ENCODE measurements at places on chromosomes 3 and 15. TPM values are rescaled to one million over a fixed set of nuclear protein-coding genes. Genes with fewer than 3 reads are reported as not detected.

DNA sequence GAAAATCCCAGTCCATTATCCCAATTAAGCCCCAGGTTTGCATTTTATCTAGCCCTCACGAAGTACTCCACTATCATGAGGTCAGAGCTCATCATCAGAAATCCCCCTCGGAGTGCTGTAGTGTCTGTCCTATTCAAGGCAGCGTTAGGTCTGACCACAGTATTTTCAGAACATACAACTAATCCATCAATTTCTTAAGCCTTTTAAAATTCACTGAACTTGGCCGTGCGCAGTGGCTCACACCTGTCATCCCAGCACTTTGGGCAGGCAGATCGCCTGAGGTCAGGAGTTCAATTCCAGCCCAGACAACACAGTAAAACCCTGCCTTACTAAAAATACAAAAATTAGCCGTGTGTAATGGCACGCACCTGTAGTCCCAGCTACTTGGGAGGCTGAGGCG lies 11.9 kb downstream of the VGLL4 start:
- no peak for DNase-seq

GRCh38 chr3:117404730-117405129 lies 695.2 kb downstream of the TUSC7 start:
- no peak for DNase-seq

ARF4 gene
- 52.9 TPM for total RNA-seq

DNA sequence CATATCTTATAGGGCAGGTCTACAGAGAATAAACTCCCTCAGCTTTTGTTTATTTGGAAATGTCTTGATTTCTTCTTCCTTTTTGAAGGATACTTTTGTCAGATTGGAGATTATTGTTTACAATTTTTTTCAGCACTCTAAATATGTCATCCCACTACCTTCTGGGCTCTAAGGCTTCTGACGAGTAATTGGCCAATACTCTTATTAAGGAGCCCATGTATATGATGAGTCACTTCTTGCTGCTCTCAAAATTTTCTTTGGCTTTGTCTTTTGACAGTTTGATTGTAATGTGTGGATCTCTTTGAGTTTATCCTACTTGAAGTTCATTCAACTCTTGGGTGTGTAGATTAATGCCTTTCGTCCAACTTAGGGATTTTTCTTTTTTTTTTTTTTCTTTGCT lies 28.9 kb upstream of the CD200R1L start:
- DNase-seq, result no peak

DNA sequence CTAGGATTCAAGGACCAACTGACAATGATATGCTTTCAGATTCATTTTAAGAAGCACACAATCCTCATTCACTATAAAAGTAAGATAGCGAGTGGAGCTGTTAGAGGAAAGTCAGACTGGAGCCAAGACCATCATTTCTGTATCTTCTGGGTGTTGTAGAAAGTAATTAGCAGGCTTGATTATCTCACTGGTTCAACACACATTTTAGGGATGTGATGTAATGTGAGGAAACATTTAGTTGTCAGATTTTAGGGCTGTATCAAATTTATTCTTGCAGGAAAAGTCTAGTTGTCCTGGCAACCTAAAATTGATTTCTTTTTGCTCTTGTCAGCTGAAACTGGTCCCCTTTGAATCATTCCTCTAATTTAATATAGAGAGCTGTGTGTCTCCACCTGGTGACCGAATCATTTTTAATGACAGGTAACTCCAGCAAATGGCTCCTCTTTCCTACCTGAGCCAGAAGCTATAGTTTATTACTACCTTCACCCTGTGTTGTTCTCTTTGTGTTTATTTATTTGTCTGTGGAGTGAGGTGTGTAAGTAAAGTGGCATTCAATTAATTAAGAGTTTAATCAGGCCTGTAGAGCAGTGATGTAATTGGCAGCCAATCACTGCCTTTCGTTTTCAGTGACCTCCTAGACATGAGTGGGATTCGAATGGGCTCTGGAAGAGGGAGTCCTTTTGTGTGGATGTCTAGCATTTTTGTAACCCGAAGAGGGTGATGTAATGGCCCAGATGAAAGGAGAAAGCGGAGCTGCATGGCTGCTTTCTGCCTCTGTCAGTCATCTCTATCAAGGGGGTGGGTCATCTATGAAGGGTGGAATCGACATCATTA lies 125.8 kb downstream of the LPP start:
- no peak for DNase-seq

DNA sequence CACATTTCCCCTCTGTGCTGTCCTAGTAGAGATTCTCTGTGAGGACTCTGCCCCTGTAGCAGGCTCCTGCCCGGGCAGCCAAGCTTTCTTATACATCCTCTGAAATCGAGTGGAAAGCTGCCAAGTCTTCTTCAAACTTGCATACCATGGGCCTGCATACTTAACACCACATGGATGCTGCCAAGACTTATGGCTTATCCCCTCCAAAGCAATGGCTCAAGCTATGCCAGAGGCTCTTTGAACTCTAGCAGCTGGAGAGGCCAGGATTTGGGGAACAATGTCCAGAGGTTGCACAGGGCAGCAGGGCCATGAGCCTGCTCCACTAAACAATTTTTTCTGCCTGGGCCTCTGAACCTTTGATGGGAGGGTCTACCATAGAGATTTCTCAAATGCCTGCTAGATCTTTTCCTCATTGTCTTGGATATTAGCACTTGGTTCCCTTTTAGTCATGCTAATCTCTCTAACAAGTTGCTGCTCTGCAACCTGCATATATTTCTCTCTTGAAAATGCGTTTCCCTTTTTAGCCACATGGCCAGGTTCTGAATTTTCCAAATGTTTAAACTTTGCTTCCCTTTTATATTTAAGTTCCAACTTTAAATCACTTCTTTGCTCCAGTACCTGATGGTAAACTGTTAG lies 6.1 kb upstream of the PLSCR4 start:
- DNase-seq, result no peak

CEMIP gene
- not detected for total RNA-seq

PP2D1 gene
- not detected for total RNA-seq

SEMA3G gene
- 0.13 TPM for total RNA-seq

GRCh38 chr3:179961071-179961702 lies 75.5 kb downstream of the PEX5L start:
- DNase-seq, result no peak

GRCh38 chr15:100602823-100603393 lies 519 bp downstream of the ASB7 start:
- DNase-seq, result peak; percentile 75

PLA1A gene
- total RNA-seq, result not detected

GRCh38 chr3:193240850-193241706 lies at the start of gene PLAAT1:
PLAAT1 (plus strand) TSS chr3:193241222; CDS start chr3:193255651, 14,429 bp downstream.
- DNase-seq, result no peak

- no peak for DNase-seq
These were observed 53.7 kb upstream of the TLE3 start for GRCh38 chr15:70151462-70151861.

GRCh38 chr15:85289677-85290365 lies 90.6 kb upstream of the AKAP13 start:
- DNase-seq, result peak; percentile 32

DNA sequence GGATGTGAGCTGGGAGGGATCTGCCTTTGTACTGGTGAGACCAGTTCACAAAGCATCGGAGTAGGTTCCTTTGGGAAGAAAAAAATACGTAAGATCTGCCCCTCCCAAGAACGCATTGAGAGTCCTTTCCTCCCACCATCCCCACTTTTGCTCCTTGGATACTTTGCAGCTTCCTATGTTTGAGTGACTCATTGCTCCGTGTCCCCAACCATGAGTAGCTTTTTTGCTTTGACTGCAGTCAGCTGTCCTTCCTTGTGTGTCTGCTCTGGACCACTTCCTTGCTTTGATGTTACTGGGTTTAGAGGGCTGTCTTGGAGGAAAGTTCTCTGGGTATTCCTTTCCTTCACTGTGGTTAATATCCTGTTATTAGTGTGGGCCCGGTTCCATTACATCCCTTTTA lies 43.2 kb upstream of the PTPN23 start:
- no peak for DNase-seq

GOLGA6L4 gene
- 2.4 TPM for total RNA-seq
